Left renal cortex interstitium (tissue), 4 donors: ENCODE measurements at places on chromosomes 6 and 20. TPM values are rescaled to one million over a fixed set of nuclear protein-coding genes. Genes with fewer than 3 reads are reported as not detected.

DNA sequence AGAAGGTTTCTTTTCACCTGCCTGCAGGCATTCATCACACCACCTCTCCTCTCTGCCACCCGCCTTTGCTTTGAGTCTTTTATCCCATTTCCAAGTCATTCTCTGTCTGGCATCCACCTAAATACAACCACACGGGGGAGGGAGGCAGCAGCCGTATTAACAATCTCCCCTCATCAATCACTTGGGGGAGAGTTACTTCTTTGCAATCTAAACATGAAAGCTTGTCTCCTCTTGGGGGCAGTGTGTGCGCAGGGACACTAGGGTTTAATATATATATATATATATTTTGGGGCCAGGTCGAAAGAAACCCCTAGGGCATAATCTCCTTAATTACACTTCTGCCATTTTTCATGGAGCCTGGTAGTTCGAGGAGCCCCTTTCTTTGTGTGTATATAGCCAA is 214.5 kb downstream of the TSHZ2 start:
- DNase-seq: no peak

GRCh38 chr6:71033890-71034289 is 77.0 kb upstream of the B3GAT2 start:
- no peak for DNase-seq

GRCh38 chr6:30884521-30885480 is 482 bp downstream of the DDR1 start:
- DNase-seq: no peak

DNA sequence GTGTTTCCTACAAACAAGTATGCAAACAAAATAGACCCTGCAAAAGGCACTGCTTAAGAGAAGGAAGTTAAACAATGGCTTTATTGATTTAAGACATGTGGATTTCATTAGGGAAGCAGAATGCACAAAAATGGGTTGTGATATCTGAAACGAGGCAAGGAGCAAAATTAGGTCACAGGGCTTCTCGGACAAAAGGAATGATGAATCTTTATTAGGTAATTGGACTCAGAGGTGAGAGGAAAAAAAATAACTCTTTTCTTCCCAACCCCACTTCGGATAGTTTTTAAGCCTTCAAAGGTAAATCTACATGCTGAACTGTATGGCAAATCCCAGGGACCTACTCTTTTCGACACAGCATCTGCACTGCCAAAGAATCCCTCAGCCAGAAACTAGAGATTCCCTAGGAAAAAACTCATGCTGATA is 183.0 kb upstream of the TAB2 start:
- no peak for DNase-seq

- DNase-seq: no peak
Observed at GRCh38 chr6:38443352-38444144, 196.2 kb downstream of the BTBD9 start.

DNA sequence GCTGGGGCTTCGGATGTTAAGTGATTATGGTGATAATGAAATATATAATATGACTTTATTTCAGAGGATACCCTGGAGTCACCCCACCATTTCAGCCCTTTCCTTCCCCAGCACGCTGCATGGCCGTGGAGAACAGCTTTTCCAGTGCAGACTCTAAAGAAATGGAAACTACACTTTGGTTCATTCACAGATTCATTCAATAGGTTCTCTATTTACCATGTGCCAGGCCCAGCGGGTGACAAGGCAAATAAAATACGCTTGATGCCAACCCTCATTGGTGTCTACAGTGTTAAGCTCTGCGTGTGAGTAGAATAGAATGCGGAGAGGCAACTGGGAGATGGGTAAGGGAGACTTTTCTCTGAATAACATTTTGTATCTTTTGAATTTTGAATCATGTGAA is 89.7 kb downstream of the TCP11 start:
- DNase-seq: no peak

- DNase-seq: no peak
Observed at GRCh38 chr6:56372406-56372995, 125.1 kb upstream of the COL21A1 start.

Gene NOX3
- polyA plus RNA-seq: 2.1 TPM

Gene VWA7
- polyA plus RNA-seq: 8.1 TPM

Gene HLA-G
- 3.3 TPM for polyA plus RNA-seq

Gene SEC63
- 107 TPM for polyA plus RNA-seq

Gene PI3
- not detected for polyA plus RNA-seq

Gene CST5
- polyA plus RNA-seq: 0.40 TPM
